ENCODE measurements at places on chromosomes 5 and 9. TPM values are rescaled to one million over a fixed set of nuclear protein-coding genes. Genes with fewer than 3 reads are reported as not detected.

The PCDHGB5 gene
- 3.1 TPM for polyA plus RNA-seq

The DOK3 gene
- polyA plus RNA-seq: 6.3 TPM

The SEMA5A gene
- 27.1 TPM for polyA plus RNA-seq

The PCDHGA11 gene
- 2.7 TPM for polyA plus RNA-seq

The IPPK gene
- polyA plus RNA-seq: 7.2 TPM

The ELOVL7 gene
- polyA plus RNA-seq: 0.16 TPM

The CENPK gene
- 12.6 TPM for polyA plus RNA-seq

The BAG1 gene
- 75.7 TPM for polyA plus RNA-seq

- no peak for DNase-seq
These were observed 60.8 kb upstream of the ARRDC3 start for GRCh38 chr5:91443761-91444467.

GRCh38 chr5:26763215-26763614, 275.2 kb downstream of the CDH9 start:
- no peak for DNase-seq

- DNase-seq: no peak
These were observed 82.5 kb upstream of the SMIM23 start for GRCh38 chr5:171703146-171703545.

- no peak for DNase-seq
These were observed 485.8 kb downstream of the SEMA5A start for GRCh38 chr5:9059920-9060691.

DNA sequence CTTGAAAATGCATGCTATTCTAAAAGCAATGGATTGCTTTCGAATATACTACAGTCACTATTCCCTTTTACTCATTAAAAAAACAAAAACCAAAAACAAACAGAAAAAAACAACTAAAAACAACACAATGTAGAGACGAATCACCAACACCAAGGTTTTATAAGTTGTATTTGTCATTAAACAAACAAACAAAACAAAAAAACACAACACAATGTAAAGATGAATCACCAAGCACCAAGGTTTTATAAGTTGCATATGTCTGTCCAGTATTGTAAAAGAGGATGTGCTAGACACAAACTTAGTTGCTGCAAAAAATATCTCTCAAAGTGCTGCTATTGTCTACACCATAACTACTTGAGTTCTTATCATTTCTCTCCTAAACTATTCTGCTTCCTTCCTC, 1269.2 kb downstream of the EFNA5 start:
- DNase-seq: no peak

- no peak for DNase-seq
These were observed 33.0 kb downstream of the NDUFA8 start for GRCh38 chr9:122126331-122127261.

- DNase-seq: no peak
These were observed 151.9 kb downstream of the SPATA31D1 start for GRCh38 chr9:82140471-82140870.

- no peak for DNase-seq
These were observed 150.8 kb downstream of the MTRR start for GRCh38 chr5:8019719-8020218.

DNA sequence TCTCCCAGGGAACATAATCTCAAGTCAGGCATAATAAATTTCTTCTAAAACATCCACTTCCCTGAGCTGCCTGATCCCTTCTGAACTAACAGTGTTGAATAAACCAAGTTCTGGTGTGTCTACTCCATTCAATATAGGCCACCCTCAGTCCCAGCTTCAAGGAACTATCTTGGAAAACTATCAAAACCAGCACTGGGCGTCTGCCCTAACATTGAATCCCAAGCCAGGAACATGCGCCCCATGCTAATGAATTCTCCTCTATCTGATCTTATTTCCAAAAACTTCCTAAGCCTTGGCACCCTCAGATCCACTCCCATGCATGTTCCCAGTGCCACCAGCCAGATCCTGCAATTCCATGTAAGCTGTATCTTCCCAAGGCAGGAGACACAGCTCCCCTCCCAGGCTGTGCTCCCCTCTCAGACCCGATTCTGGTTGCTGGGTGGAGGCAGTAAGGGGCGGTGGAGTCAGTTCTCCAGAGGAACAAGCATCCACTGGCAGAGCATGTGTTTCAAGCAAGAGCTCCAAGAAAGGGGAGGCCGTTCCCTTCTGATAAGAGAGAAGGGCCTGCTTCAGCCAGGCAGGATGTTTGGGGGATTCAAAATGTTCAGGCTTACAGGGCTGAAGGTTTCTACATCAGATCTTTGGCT, 13.1 kb upstream of the FOXI1 start:
- no peak for DNase-seq

- no peak for DNase-seq
These were observed 81.2 kb downstream of the GLDC start for GRCh38 chr9:6564360-6564759.

DNA sequence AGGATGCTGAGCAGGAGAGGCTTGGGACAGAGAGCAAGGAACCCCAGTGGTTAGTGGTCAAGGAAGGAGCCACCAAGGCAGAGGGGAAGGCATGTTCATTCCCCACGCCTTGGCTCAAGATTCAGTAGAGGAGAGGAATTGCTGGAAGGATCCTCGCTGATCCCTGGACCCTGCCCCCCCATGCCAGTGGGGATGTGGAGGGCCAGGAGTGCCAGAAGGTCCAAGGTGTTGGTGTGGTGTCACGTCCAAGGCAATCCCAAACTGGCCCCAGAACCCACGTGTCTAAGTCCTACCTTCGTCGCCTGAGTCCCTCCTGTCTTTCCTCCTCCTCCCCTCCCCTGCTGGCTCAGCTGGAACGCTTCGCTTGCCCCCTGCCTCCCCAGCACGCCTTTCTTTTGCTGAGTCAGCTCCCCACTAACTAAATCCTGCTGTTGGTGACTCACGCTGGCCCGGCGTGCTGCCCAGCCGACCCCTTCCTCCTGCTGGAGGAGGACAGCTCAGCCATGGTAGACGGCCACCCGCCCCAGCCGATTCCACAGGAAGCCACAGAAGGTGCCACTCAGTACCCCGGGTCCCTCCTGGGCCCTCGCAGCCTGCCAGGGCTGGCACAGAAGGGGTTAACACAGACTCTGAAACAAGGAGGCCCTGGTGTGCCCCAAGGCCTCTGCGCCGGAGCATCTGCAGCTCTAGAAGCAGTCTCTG, 37.6 kb upstream of the ORM1 start:
- no peak for DNase-seq

GRCh38 chr5:169610606-169611005, 26.5 kb upstream of the DOCK2 start:
- no peak for DNase-seq

GRCh38 chr9:115008536-115009270, 78.3 kb upstream of the TNFSF8 start:
- no peak for DNase-seq

DNA sequence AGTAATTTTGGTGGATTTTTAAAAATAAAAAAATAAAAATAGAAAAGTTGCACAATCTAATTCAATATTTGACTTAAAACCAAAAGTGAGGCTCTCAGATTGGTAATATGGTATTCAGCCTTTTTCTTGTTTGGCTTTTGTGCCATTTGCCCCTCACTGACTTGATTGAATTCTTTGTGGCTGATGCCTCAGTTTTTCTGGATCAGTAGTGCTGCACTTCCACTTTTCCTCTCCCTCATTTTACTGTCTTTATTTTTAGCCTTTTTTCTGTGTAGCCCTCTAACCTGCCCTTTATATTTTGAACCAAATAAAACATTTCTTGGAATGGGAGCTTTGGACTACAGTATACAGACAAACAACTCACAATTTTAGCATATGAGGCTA, 3.8 kb upstream of the MSMP start:
- no peak for DNase-seq

Measured in forelimb muscle (tissue), 1 donor.